NCI-H446 treated with DMSO at 0.1 percent for 48 hours (cell line): ENCODE measurements at places on chromosomes 4 and X.

- peak; percentile 16 for DNase-seq
Measured at GRCh38 chr4:14827111-14827510, 175.2 kb upstream of the CPEB2 start.

GRCh38 chr4:16118090-16118489, 34.3 kb upstream of the PROM1 start:
- no peak for DNase-seq

- no peak for DNase-seq
Measured at GRCh38 chrX:30373951-30374350, 64.8 kb upstream of the NR0B1 start.

GRCh38 chr4:80049402-80049801, 23.6 kb downstream of the ANTXR2 start:
- no peak for DNase-seq

DNA sequence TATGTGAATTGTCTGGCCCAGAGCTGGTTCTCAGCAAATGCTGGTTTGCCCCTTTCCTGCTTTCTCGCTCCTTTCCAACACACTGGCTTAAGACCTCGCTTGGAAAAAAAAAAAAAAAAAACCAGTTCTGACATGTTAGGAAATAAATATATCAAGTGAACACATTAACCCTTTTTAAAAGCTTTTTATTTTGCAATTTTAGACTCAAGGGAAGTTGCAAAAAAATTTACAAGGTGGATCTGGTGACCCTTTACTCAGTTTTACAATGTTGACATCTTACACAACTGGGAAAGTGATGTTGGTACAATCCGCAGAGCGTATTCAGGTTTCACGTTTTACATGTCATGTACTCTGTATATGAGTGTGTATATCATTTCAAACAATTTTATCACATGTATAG, 100.1 kb downstream of the RTL5 start:
- no peak for DNase-seq

GRCh38 chrX:1262369-1262768, 6.2 kb upstream of the CSF2RA start:
- DNase-seq = no peak

- no peak for DNase-seq
Measured at GRCh38 chr4:151672996-151673395, 87.8 kb downstream of the GATB start.

DNA sequence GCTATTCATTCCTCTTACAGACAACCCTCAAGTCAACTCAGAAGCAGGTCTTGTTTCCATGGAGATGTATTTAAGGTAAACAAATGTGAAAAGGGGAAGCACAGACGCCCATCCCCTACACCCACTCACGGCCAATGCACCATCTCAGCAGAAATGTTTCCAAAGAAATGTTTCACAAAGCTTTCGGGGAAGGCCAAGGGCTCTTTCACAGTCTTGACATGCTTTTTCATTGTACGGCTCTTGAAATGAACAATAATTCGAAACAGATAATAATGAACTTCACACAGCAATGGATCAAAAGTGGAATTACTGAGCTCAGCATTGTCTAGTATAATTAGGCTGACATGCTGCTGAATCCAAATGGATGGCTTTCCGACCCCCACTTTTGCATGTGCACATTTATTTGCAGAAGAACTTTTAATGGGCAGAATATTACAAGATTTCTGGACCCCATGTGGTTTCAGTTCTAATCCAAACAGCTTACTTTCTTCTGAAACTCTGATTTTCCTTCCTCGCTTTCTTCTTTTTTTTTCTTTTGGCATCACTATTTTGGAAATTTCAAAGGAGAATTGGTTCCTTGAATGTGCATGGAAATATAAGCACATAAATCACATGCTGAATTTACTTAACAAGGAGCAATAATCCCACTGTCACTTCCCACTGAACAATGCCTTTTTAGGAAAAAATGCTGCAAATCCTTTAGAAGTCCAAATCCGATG, 160.9 kb downstream of the SMIM20 start:
- no peak for DNase-seq

GRCh38 chr4:47373174-47373573, 90.3 kb downstream of the COMMD8 start:
- DNase-seq = no peak

DNA sequence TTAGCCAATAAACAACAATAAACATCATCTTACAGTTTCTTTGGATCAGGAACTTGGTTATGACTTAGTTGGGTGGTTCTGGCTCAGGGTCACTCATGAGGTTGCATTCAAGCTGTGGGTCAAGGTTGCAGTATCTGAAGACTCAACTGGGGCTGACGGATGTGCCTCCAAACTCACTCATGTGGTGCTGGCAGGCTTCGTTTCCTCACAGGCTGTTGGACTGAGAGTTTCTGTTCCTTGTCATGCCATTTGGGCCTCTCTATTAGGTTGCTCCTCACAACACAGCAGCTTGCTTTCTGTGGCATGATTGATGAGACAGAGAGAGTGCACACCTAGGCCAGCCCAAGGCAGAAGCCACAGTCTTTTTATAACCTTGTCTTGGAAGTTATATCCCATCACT, 20.7 kb downstream of the FRMPD3 start:
- no peak for DNase-seq
